ENCODE measurements at places on chromosomes 4 and X.

- no peak for DNase-seq
Observed at GRCh38 chr4:113483131-113483530, 278.4 kb downstream of the CAMK2D start.

GRCh38 chr4:57100979-57101651, 9.1 kb downstream of the IGFBP7 start:
- DNase-seq, result no peak

GRCh38 chr4:66284991-66285451, 614.7 kb upstream of the EPHA5 start:
- no peak for DNase-seq

GRCh38 chrX:13094828-13095341, 50.5 kb upstream of the FAM9C start:
- no peak for DNase-seq

DNA sequence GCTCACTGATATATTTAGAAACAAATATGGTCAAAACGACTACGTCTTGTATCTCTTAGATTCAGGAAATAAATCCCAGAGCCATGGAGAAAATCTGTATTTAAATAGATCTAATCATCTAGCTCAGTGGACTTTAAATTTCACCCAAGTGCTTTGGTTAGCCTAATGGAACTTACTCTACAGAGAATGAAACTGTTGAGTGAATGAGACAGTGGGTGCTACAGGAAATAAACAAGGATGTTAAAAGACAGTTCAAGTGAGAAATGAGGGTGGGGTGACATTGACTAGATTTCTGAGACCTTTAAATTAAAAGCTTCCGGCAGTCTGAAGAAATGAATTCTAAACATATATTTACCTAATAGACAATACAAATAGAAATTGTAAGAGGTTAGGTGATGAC, 2197.0 kb downstream of the ARAP2 start:
- no peak for DNase-seq

DNA sequence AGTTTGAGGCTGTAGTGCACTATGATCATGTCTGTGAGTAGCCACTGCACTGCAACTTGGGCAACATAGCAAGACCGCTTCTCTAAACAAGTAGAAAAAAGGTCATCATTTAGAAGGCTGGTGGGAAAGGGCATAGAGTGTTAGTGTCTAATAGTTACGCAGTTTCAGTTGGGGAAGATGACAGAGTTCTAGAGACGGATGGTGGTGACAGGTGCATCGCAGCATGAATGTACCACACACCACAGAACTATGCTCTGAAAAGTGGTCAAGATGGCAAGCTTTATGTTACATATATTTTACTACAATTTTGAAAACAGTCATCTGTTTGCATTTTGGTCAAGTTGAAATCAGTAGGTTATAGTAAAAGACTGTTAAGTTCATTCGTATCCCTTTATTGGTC, 23.7 kb upstream of the CLDN34 start:
- DNase-seq, result no peak

DNA sequence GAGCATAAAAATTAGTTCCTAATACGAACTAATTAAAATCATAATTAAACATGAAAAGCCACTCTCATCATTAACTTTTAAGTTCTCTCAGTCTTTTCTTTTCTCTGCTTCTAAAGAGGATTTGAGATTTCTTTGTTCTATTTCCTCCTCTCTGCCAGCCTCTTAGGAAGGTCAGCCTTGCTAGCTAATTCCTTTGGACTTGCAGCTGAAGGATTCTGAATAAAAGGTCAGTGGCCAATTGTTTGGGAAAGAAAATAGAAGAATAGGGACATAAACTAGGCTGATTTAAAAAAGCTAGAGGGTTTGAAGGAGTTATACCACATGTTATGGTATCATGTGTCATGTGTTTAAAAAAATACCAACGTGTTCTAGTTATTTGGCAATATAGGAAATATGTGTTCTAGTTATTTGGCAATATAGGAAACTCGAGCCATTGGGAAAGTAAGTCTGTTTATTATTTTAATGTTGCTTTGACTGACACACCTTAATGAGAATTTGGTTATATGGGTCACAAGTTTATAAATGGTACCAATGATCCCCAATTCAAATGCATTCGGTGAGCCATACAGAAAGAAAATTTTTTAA, 1668.7 kb upstream of the PCDH7 start:
- no peak for DNase-seq

DNA sequence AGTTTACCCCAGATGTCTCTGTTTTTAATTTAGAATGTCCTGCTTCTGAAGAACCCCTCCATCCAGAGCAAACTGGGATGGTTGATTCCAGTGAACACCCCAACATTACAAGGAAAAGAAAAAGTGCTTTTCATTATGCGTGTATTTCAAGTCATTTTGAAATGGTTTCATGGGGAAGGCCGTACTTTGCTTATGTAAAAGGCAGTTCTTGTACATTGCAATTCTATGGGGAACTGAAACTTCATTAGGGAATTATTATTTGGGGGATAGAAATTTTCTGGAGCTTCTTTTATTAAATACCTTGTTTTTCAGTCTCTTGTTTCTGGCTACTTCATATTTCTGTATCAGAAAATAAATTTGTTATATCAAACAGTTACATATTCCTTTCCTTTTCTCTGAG, 96.9 kb upstream of the ZNF518B start:
- DNase-seq, result no peak

DNA sequence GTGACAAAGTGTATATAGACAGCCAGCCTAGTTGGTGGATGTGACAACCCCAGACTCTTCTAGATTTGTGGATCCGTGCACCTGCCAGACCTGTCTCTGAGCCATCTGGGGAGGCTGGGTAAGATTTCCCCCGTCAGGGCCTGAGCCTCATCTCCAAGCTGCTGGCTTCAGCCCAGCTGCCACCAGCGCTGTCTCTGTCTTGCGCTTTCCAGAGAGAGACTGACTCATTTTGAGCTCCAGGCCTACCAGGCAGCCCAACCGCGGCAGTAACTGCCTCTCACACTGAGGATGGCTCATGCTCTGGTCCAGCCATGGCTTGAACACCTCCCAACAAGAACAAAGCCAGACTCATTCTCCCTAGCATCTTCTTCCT, 26.4 kb downstream of the NOP14 start:
- no peak for DNase-seq

- DNase-seq, result no peak
Observed at GRCh38 chr4:95358421-95358820, 190.4 kb downstream of the UNC5C start.

DNA sequence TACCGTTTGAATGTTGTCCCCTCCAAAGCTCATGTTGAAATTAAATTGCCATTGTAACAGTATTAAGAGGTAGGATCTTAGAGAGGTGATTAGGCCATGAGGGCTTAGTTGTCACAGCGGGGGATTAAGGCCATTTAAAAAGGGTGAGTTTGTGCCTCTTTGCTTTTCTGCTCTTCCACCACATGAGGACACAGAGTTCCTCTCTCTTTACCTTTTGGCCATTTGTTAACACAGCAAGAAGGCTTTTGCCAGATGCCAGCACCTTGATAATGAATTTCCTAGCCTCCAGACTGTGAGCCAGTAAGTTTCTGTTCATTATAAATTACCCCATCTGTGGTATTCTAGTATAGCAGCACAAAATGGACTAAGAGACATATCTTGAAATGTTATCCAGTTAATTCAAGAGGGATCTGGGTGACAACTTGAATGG, 7.8 kb upstream of the HERC3 start:
- no peak for DNase-seq

DNA sequence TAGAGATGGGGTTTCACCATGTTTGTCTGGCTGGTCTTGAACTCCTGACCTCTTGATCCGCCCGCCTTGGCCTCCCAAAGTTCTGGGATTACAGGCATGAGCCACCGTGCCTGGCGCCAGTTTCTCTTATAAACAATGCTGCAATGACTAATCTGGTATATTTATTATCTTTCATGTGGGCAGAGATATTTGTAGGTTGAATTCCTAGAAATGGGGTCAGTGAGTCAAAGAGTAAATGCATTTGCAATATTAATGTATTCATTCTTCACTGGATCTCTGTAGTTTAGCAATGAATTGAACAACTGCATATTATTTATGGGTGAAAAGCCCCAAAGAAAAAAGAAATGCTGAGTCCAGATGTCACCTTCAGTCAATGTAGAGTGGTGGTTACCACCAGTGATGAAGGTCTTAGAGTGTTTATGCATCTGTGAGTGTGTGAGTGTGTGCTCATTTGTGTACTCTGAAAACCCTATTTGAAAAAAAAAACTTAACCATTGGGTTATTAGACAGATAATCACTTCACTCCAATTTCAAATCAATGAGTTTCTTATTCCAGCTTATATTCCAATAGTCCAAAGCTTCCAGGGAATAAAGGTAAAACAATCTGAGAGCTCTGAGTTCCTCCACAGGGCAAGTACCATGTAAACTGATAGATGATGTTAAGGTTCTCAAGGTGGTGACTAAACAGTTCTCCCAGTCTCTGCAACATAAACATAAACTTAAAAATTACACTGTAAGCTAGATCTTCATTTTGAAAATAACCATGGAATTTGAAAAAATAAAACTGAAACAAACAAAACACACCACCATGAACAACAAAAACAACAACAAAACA, 22.6 kb upstream of the CD38 start:
- no peak for DNase-seq

- DNase-seq, result no peak
Observed at GRCh38 chr4:83582289-83582785, 46.4 kb downstream of the GPAT3 start.

DNA sequence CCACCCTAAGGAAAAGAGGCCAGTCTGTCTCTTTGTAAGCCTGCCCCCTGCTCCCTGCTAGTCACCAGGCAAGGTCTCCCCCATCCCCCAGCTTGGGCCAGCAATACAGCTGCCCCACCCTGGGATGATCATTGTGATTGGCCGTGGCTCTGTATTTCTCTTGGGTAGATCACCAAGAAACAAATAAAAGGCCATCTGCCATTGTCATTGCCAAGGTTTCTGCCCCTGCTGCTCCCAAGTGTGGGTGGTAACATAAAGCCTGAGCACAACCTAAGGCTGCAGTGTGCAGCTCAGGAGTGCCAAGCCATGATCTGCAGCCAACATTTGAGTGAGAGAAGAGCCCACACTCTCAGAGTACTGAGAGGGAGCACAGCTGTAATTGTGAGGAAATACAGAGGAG, 241.0 kb upstream of the POF1B start:
- no peak for DNase-seq

GRCh38 chr4:39620551-39621313, 17.9 kb downstream of the SMIM14 start:
- DNase-seq, result no peak

DNA sequence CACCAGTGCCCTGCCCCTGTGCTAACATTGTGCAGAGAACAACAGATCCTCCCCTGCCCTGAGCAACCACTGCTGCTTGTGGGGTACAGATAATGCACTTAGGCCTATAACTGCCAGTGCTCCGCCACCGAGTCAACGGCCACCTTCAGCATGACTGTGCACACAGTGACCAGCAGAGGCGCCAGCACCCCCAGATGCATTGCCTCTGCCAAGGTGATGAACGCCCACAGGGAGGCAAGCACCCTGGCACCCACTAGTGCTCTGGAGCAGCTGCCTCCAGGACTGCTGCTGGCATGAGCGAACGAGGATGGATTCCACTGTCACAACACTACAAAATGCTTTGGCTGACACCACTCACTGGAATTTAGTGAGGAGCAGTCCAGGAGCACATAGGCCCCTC, 38.2 kb downstream of the SPIN2B start:
- no peak for DNase-seq

DNA sequence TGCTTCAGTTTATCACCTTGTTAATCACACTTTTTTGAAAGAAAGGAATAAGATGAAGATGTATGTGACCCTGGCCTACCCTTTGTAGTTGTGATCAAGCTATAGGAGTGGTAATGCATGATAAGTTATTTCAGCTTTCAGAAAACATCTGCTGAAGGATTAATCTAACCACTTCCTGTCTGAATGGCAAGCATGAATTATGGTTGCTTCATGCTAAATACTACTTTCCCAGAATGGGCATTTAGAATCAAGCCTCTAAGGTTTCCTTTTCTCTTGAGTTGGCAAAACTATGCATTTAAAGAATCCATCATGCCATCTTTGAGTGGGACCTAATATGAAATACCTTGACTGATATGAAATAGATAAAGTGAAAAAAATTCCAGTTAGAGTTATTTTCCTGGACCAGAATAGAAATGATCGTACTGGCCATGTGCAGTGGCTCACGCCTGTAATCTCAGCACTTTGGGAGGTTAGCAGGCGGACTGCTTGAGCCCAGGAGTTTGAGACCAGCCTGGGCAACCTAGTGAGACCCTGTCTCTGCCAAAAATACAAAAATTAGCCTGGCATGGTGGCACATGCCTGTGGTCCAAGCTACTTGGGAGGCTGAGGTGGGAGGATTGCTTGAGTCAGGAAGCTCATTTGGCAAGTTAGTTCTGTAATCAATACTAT, 59.1 kb downstream of the ANXA3 start:
- DNase-seq, result no peak

GRCh38 chrX:10240918-10241317, 84.1 kb downstream of the CLCN4 start:
- DNase-seq, result no peak

- DNase-seq, result no peak
Observed at GRCh38 chr4:111992351-111993168, 152.7 kb upstream of the FAM241A start.

DNA sequence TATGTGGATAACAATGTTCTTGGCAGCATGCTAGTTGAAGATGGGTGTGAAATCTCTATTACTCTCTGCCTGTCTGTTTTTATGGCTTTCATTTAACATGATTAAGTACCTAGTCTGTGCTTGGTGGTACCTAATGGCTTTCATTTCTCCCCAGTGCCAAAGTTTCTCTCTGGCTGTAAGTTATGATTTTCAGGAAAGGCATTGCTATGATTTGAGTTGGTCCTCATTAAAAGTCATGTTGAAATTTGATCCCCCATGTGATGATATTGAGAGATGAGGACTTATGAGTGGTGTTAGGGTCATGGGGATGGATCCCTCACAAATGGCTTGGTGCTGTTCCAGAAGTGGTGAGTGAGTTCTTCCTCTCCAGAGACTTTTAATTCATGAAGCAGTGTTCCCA, 162.4 kb upstream of the IL15 start:
- DNase-seq, result no peak

All from stimulated activated CD8-positive, alpha-beta memory T cell treated with anti-CD3 and anti-CD28 coated beads, Interleukin-4, amount 100 ng/mL, for 1 hour (primary cell).